ENCODE measurements at places on chromosomes 7 and 10. TPM values are rescaled to one million over a fixed set of nuclear protein-coding genes. Genes with fewer than 3 reads are reported as not detected.

Gene PDGFA
- 48.4 TPM for total RNA-seq

Gene NOS3
- not detected for total RNA-seq

Gene ANKRD1
- total RNA-seq = 2,203 TPM

DNA sequence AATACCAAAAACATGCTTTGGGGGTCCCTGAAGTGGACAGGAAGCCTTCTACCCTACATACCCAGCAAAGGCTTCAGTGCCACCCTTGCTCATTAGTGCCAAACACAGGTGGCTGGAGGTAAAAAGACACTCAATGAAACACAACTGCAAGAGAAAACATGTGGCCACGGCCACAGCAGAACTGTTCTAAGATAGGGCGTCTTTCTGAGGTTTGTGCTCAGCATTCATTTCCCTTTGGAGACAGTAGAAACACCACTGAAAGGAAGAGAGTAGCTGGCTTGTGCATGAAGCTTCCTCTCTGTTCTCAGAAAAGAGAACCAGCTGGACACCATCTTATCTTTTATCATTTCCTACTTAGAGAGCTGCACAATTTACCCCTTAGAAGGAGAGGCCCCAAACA lies 143.0 kb downstream of the PLXNA4 start:
- no peak for DNase-seq

- no peak for DNase-seq
These were observed 34.0 kb downstream of the MXI1 start for GRCh38 chr10:110241407-110241806.

- no peak for DNase-seq
These were observed 364.2 kb downstream of the ANKRD30A start for GRCh38 chr10:37489658-37490003.

DNA sequence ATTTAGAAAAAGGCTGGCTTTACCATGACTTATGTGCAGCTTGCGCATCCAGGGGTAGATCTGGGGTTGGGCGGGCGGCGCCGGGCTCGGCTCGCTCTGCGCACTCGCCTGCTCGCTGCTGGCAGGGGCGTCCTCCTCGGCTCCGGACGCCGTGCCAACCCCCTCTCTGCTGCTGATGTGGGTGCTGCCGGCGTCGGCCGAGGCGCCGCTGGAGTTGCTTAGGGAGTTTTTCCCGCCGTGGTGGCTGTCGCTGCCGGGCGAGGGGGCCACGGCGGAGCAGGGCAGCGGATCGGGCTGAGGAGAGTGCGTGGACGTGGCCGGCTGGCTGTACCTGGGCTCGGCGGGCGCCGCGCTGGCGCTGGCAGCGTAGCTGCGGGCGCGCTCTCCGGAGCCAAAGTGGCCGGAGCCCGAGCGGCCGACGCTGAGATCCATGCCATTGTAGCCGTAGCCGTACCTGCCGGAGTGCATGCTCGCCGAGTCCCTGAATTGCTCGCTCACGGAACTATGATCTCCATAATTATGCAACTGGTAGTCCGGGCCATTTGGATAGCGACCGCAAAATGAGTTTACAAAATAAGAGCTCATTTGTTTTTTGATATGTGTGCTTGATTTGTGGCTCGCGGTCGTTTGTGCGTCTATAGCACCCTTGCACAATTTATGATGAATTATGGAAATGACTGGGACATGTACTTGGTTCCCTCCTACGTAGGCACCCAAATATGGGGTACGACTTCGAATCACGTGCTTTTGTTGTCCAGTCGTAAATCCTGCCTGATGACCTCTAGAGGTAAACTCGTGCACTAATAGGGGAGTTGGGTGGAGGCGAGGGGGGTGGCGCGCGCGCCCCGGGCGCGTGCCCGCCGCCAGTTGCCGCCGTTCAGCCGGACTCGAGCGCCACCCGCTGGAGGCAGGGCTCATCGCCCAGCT lies at the start of gene HOXA5:
TSS of gene HOXA5 (minus strand) at position 659 of the 927 bp plus-strand sequence. CDS start at position 585, 74 bp downstream.
- DNase-seq = peak; percentile 98

- DNase-seq = no peak
These were observed 36.8 kb downstream of the PPIF start for GRCh38 chr10:79383974-79384606.

All from myocyte (in vitro differentiated cells).